ENCODE measurements at places on chromosomes 11 and 22. TPM values are rescaled to one million over a fixed set of nuclear protein-coding genes. Genes with fewer than 3 reads are reported as not detected.
A peak's percentile ranks its signal among the peaks of the same experiment; 100 is the strongest.

GRCh38 chr22:25497716-25498115, 66.8 kb upstream of the GRK3 start:
- DNase-seq: no peak
- H3K4me1 ChIP-seq: no peaks in the 10 kb centered on the region
- no peak overlapping the region for H3K4me3 ChIP-seq
- no peaks in the 10 kb centered on the region for H3K27me3 ChIP-seq
- no peaks in the 10 kb centered on the region for H3K36me3 ChIP-seq

DNA sequence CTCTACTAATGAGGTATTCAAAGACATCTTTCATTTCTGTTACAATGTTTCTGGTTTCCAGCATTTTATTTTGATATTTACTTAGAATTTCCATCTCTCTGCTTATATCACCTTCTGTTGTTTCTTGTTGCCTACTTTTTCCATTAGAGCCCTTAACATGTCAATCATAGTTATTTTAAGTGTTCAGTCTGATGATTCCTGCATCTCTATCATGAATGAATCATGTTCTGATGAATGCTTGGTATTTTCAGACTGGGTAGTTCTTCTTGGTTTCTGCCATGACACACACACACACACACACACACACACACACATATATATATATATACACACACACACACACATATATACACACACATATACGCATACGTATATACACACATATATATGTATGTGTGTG, 486.4 kb upstream of the ISX start:
- H3K4me3 ChIP-seq: no peak overlapping the region
- DNase-seq: no peak

DNA sequence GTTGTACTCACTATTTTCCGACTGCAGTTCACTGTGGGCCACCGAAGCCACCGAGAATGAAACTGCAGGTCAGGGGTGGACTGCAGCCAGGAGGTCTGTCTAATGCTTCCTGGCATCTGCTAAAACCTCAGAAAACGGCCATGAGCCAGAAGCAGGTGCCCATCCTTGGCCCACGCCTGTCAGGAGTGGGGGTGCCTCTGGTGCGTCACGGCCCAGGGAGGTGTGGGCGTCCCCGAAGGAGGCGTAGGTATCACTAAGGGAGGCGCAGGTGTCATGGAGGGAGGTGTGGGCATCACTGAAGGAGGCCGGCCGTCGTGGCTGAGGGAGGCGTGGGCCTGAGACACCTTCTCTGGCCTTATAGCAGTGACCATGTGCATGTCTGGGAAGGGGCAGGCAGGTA, 456.2 kb downstream of the TBC1D22A start:
- no peak overlapping the region for H3K4me3 ChIP-seq
- peak; percentile 41 for DNase-seq
- H3K4me1 ChIP-seq: no peaks in the 10 kb centered on the region
- no peaks in the 10 kb centered on the region for H3K36me3 ChIP-seq
- H3K27me3 ChIP-seq: no peaks in the 10 kb centered on the region

- H3K27me3 ChIP-seq: no peaks in the 10 kb centered on the region
- H3K4me1 ChIP-seq: no peaks in the 10 kb centered on the region
- no peaks in the 10 kb centered on the region for H3K36me3 ChIP-seq
- no peak overlapping the region for H3K4me3 ChIP-seq
- no peak for DNase-seq
Measured at GRCh38 chr11:33889821-33890378, 2.0 kb downstream of the LMO2 start.

- no peaks in the 10 kb centered on the region for H3K36me3 ChIP-seq
- no peaks in the 10 kb centered on the region for H3K27me3 ChIP-seq
- H3K4me1 ChIP-seq: no peaks in the 10 kb centered on the region
Measured at GRCh38 chr11:85182441-85183387, 444.4 kb downstream of the DLG2 start.

GRCh38 chr22:23384923-23385677, 195.0 kb downstream of the IGLL1 start:
- no peak overlapping the region for H3K4me3 ChIP-seq
- H3K27ac ChIP-seq: no peak overlapping the region
- no peaks in the 10 kb centered on the region for H3K36me3 ChIP-seq
- no peak for DNase-seq
- no peaks in the 10 kb centered on the region for H3K27me3 ChIP-seq

- H3K27me3 ChIP-seq: no peaks in the 10 kb centered on the region
- peak overlapping the region; percentile 15 for H3K27ac ChIP-seq
- H3K4me1 ChIP-seq: peaks cover 51% of the 10 kb centered on the region
- no peak overlapping the region for H3K4me3 ChIP-seq
- no peaks in the 10 kb centered on the region for H3K36me3 ChIP-seq
Measured at GRCh38 chr11:106087815-106088435, 10.5 kb downstream of the AASDHPPT start.

- H3K27ac ChIP-seq: no peak overlapping the region
- no peaks in the 10 kb centered on the region for H3K27me3 ChIP-seq
- no peaks in the 10 kb centered on the region for H3K4me1 ChIP-seq
- no peaks in the 10 kb centered on the region for H3K36me3 ChIP-seq
Measured at GRCh38 chr11:45266676-45267020, 19.5 kb downstream of the SYT13 start.

DNA sequence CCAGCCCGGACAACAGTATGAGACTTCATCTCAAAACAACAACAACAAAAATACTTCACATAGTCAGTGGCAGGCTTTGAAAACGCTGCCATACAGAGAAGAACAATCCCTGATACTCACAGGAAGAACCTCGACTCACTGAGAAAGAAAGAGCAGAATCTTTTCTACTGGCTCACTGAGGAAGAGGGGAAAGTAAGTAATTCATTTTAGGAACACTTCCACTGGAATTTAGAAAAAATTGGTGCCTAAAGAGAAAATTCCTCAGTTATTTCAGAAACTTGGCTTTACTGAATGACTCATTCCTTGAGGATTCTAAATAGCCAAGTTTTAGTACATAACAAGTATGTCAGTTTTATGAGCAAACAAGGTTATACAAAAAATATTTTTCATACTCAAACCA, 12.3 kb downstream of the NARS2 start:
- DNase-seq: no peak
- no peak overlapping the region for H3K4me3 ChIP-seq
- peak overlapping the region; percentile 63 for H3K27ac ChIP-seq
- H3K27me3 ChIP-seq: no peaks in the 10 kb centered on the region

Gene C22orf42
- not detected for polyA plus RNA-seq

Gene DTX4
- 24.7 TPM for polyA plus RNA-seq

Gene OR52N4
- polyA plus RNA-seq: not detected

Gene MAPK8IP1
- polyA plus RNA-seq: 1.2 TPM

Gene TSKU
- 23.4 TPM for polyA plus RNA-seq

Data from sigmoid colon (tissue), 7 donors.